ENCODE measurements at places on chromosomes 13 and 19. TPM values are rescaled to one million over a fixed set of nuclear protein-coding genes. Genes with fewer than 3 reads are reported as not detected.

The CGB5 gene
- total RNA-seq, result 6.5 TPM

GRCh38 chr13:99231721-99232120 lies 26.5 kb downstream of the GPR18 start:
- no peak overlapping the region for H3K4me3 ChIP-seq
- no peak for DNase-seq
- H3K4me1 ChIP-seq, result peaks cover 16% of the 10 kb centered on the region
- no peaks in the 10 kb centered on the region for H3K27me3 ChIP-seq

The TBXA2R gene
- 0.31 TPM for total RNA-seq

GRCh38 chr13:19961489-19961888 lies 3.0 kb downstream of the ZMYM2 start:
- no peak overlapping the region for H3K4me3 ChIP-seq
- H3K4me1 ChIP-seq, result peaks cover 18% of the 10 kb centered on the region
- no peak overlapping the region for H3K27ac ChIP-seq
- peaks cover 4% of the 10 kb centered on the region for H3K36me3 ChIP-seq
- no peak for DNase-seq

The ZNF888 gene
- 7.9 TPM for total RNA-seq

GRCh38 chr19:21321134-21321533 lies 8.1 kb downstream of the ZNF708 start:
- peaks cover 4% of the 10 kb centered on the region for H3K36me3 ChIP-seq
- no peak overlapping the region for H3K4me3 ChIP-seq
- no peak overlapping the region for H3K27ac ChIP-seq
- H3K27me3 ChIP-seq, result no peaks in the 10 kb centered on the region
- H3K4me1 ChIP-seq, result no peaks in the 10 kb centered on the region
- peak; percentile 30 for DNase-seq

GRCh38 chr13:106612688-106613087 lies 44.8 kb upstream of the ARGLU1 start:
- no peaks in the 10 kb centered on the region for H3K36me3 ChIP-seq
- no peak overlapping the region for H3K4me3 ChIP-seq
- H3K27ac ChIP-seq, result no peak overlapping the region
- no peak for DNase-seq

DNA sequence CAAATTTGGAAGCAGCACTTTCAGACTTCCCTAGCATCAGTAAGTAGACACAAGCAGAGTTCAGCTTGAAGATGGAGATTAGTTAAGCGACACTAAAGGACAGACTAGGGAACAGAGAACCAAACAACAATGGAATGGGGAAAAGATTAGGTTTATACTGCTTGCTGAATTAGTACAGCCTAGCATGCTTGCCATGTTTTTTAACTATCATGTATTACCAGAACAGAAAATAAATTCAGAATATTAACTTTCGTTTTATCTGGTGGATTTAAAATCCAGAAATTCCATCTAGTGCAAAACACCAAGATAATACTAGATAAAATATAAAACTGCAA lies 451.5 kb upstream of the SLC10A2 start:
- no peak overlapping the region for H3K27ac ChIP-seq
- no peaks in the 10 kb centered on the region for H3K27me3 ChIP-seq
- H3K4me1 ChIP-seq, result no peaks in the 10 kb centered on the region
- H3K36me3 ChIP-seq, result no peaks in the 10 kb centered on the region
- no peak for DNase-seq

GRCh38 chr19:38266981-38267597 lies 2.7 kb downstream of the SPINT2 start:
- H3K36me3 ChIP-seq, result no peaks in the 10 kb centered on the region
- peak; percentile 68 for DNase-seq
- H3K27me3 ChIP-seq, result no peaks in the 10 kb centered on the region
- no peak overlapping the region for H3K4me3 ChIP-seq

The LGI4 gene
- 0.29 TPM for total RNA-seq

- H3K27ac ChIP-seq, result no peak overlapping the region
- H3K27me3 ChIP-seq, result no peaks in the 10 kb centered on the region
- H3K4me1 ChIP-seq, result no peaks in the 10 kb centered on the region
- no peak for DNase-seq
- no peak overlapping the region for H3K4me3 ChIP-seq
These were observed 59.7 kb upstream of the TMTC4 start for GRCh38 chr13:100734194-100734720.

DNA sequence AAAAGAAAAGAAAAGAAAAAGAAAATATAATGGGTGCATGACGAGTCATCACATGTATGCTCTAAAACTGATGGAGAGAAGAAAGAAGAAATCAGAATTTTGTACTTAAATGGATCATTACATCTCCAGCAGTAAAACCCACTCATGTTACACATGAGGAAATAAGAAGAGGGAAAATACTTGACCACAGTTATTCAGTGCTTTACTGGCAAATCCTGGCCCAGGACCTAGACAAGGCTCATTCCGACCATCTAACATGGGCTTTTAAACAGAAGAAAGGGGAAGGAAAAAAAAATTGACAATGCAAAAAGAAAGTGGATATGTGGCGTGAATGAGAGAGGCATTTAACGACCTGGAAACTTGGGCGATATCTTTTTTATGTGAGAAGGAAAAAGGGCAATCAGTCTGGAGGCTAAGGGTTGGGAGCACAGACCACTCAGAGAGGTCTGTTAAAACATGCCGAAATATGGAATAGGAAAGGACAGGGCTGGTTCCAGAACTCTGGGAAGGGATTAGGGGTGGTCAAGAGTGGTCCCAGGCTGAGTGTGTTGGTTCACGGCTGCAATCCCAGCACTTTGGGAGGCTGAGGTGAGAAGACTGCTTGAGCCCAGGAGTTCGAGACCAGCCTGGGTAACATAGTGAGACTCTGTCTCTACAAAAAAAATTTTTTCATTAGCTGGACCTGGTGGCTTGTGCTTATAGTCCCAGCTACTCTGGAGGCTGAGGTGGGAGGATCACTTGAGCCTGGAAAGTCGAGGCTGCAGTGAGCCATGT lies 1.6 kb downstream of the SIGLECL1 start:
- no peaks in the 10 kb centered on the region for H3K27me3 ChIP-seq
- no peak overlapping the region for H3K27ac ChIP-seq

DNA sequence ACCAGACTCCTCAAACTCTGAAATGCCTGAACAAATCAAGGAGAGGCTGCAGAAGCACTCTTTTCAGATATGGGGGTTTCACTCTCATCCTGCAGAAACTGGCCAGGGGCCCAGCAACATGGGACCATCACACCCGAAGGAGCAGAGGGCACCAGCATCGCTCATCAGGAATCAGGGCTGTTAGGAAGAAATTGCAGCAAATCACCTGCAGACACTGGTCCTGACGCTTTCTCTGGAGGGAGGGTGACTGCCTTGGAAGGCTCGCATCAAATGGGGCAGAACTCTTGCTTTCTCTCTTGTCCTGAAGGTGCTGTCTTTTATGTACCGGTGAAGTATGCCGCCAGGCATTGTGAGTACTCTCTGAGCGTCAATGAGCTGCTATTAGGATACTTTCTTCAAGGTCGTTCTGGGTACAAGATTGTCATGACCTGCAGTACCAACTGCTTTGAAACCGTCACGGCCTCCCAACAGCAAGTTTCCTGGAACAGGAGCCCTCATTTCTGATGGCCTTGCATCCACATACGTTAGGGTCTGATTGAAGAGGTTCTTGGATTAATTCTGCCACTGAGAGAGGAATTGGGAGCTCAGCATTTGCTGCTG lies 155.7 kb upstream of the SOX1 start:
- H3K27ac ChIP-seq, result no peak overlapping the region
- no peak for DNase-seq
- no peaks in the 10 kb centered on the region for H3K4me1 ChIP-seq
- H3K4me3 ChIP-seq, result no peak overlapping the region
- H3K27me3 ChIP-seq, result no peaks in the 10 kb centered on the region

DNA sequence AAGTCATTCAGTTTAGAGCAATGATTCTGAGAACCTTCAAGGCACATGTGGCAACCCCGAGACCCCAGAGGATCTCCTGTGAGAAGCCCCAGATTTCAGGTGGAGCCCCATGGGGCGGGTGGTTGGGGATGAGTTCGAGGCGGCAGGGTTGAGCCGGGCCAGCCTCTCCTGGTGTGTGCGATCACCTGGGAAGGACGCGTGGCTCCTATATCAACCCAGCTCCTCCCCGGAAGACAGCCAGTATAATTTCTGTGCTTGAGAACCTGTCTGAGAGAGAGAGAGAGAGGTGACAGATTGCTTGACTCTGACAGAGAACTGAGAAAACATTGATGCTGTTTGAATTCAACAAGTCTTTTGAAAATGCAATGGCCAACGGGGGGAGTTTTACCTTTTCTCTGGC lies 89.0 kb downstream of the TEX29 start:
- DNase-seq, result no peak
- no peak overlapping the region for H3K4me3 ChIP-seq
- H3K36me3 ChIP-seq, result no peaks in the 10 kb centered on the region
- peaks cover 31% of the 10 kb centered on the region for H3K27me3 ChIP-seq

GRCh38 chr13:36571444-36571843 lies 102.4 kb upstream of the SERTM1 start:
- no peak overlapping the region for H3K4me3 ChIP-seq
- H3K27ac ChIP-seq, result no peak overlapping the region
- H3K4me1 ChIP-seq, result no peaks in the 10 kb centered on the region
- H3K36me3 ChIP-seq, result no peaks in the 10 kb centered on the region
- H3K27me3 ChIP-seq, result no peaks in the 10 kb centered on the region

The LGALS14 gene
- not detected for total RNA-seq

The DMKN gene
- total RNA-seq, result 50.7 TPM

The CEACAM19 gene
- 8.0 TPM for total RNA-seq

GRCh38 chr19:35162471-35163326 lies 8.2 kb downstream of the FXYD5 start:
- DNase-seq, result peak; percentile 51
- H3K36me3 ChIP-seq, result peaks cover 75% of the 10 kb centered on the region
- H3K27ac ChIP-seq, result no peak overlapping the region
- no peak overlapping the region for H3K4me3 ChIP-seq

The FUT1 gene
- total RNA-seq, result 0.91 TPM

DNA sequence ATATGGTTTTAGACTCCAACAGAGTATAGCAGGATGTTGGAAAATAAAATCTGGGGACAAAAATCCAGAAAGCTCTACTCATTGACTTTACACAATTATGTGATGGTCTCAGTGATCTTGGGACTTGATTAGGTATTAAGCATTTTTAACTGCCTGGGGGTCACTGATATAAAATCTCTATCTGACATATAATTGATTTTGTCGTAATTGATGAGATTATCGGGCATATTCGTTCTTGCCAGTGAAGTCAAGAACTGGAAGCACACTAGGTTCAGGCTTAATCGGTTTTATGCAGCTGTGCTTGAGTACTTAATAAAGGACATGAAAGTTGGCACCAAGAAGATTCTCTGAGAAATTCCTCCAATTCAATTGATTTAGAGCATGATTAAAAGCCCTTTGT lies 390.7 kb downstream of the DCT start:
- H3K27ac ChIP-seq, result no peak overlapping the region
- no peak for DNase-seq
- H3K36me3 ChIP-seq, result no peaks in the 10 kb centered on the region
- no peak overlapping the region for H3K4me3 ChIP-seq
- H3K4me1 ChIP-seq, result no peaks in the 10 kb centered on the region

The LRRC4B gene
- not detected for total RNA-seq

The SIGLECL1 gene
- total RNA-seq, result not detected

The ACTN4 gene
- total RNA-seq, result 879 TPM

The NLRP11 gene
- total RNA-seq, result not detected

- no peaks in the 10 kb centered on the region for H3K36me3 ChIP-seq
- H3K4me1 ChIP-seq, result peaks cover 25% of the 10 kb centered on the region
- peak overlapping the region; percentile 77 for H3K4me3 ChIP-seq
- no peaks in the 10 kb centered on the region for H3K27me3 ChIP-seq
These were observed 23.4 kb downstream of the IPO5 start for GRCh38 chr13:97976610-97977521.

DNA sequence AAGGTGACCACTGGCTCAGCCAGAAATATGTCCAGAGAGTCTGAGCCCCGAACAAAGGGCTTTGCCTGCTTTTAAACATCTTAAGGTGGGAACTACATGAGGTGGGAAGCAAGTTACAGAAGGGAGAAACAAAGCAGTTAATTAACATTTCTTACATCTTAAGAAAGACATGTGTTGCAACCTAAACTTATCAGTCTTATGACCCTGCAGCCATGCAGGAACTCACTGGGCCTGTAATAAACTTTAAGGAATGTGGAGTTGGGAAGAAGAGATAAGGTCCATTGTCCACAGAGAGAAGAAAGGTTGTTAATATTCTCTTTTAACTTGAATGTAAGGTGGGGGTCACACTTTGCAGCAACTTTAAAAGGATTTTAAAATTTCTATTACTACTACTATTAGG lies 46.8 kb upstream of the CYP2A7 start:
- H3K36me3 ChIP-seq, result no peaks in the 10 kb centered on the region
- H3K4me1 ChIP-seq, result no peaks in the 10 kb centered on the region
- no peak overlapping the region for H3K4me3 ChIP-seq
- no peak for DNase-seq

The CGB8 gene
- total RNA-seq, result 15.8 TPM

DNA sequence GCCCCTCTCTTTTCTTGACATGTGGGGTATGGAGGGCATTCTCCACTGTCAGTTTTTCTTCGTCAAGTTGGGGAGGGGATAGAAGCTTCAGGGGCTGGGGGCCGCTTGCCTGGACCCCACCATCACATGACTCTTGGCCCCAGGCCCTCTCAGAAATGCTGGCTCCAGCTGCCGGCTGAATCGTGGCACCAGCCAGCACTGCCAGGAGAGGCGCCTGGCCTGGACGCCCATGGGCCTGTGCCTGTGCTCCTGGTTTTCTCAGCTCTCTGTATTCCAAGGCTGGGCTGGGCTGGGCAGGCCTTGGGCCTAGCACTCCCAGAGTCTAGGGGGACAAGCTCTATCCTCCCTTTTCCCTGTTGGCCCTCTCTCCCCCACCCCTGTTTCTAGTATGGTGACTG lies 38.6 kb downstream of the LYL1 start:
- H3K36me3 ChIP-seq, result no peaks in the 10 kb centered on the region
- H3K4me1 ChIP-seq, result peaks cover 28% of the 10 kb centered on the region

DNA sequence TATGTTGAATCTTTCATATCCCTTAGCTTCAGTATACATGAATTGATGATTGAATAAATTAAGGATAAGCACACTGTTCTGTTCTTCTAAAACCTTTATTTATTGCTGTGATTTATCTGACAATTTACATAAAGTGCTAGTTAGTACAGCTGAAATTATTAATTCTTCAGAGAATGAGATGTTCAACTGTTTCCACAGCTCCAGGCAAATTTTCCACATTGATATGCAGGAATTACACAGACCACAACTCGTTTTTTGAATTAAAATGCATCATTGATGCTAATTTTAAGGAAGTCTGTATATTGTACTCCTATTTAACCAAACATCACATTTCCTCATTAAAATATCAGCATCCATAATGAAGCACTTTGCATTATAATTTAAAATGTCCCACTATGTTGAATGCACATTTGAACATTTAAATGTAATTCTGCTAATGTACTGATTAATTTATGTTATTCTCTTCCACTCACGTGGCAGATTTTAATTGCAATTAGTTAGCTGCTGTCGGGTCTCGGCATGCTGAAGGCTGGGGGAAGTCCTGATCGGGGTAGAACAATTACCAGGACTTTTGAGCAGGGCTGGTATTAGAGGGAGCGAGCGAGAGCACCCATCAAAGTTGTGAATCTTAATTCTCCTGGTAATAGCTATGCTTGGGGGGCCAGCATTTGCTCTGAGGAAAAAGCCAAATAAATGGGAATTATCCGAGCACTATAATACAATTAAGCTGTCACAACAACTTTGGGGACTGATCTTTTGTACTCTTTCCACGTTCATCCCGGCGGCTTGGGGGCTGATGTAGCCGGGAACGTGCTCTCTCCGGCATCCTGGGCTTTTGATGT lies 136.7 kb upstream of the TMTC4 start:
- DNase-seq, result no peak
- H3K27me3 ChIP-seq, result peaks cover 10% of the 10 kb centered on the region
- no peak overlapping the region for H3K4me3 ChIP-seq
- H3K27ac ChIP-seq, result no peak overlapping the region
- no peaks in the 10 kb centered on the region for H3K36me3 ChIP-seq
